ENCODE measurements at places on chromosomes 6 and 20.

- peak; percentile 76 for DNase-seq
Measured at GRCh38 chr6:166466178-166467122, 83.7 kb upstream of the MPC1 start.

- no peak for DNase-seq
Measured at GRCh38 chr6:10721850-10722569, 860 bp upstream of the TMEM14C start.

DNA sequence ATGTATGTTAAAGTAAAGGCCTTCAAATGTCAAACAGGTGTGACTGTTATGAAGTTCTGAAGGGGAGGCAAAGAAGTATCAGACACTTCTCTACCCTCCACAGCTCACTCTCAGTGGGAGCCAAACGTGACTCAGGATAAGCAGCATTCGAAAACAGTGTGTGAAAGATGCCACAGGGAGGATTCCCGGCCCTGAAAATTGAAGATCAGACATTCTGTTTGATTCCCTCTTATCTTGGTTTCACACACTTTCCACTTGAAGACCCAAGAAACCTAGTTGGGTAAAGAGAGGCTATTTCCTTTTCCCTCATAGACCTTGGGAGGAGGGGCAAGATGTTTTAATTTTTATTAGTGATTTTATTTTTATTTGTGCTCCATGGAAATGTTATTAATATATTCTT, 164.2 kb upstream of the SUPT3H start:
- DNase-seq, result no peak

- DNase-seq, result no peak
Measured at GRCh38 chr6:117307655-117308054, 42.3 kb downstream of the VGLL2 start.

DNA sequence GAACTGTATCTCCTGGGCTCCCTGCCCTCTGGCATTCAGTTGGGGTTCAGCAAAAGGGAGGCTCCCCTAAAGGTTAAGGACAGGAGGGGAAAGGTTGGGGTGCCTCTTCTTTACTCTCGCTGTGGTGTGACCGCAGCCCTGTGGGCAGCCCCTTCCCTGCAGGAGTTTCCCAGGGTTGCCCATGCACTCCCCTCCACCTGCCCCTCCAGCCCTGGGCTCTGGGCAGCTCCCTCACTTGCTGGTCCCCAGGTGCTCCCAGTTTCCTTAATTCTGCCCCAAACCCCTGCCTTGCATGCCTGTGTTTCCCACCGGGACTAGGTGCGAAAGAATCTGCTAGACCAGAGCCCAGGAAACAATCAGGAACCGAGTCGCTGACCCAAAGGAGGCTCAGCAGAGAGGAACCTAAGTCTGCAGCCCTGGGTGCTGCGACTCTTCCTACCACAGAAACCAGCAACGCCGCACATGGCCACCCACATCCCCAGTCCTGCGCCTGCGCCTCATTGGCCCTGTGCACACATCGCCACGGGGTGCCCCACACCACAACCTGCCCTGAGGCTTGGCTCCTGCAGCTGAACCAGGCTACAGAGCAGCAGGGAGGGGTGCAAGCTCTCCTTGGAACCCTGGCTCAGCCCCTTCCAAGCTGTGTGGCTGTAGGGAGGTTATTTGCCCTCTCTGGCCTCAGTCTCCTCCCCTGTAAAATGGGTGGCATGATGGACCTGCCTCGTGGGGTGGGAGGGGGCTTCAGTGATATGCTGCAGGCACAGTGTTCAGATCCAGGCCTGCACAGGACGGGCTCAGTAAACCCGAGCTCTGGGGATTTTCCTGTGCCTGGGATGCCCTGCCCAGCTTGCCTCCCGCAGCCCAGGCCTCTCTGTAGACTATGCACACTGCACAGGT, 487.6 kb downstream of the PREX1 start:
- no peak for DNase-seq

GRCh38 chr20:11098888-11099287, 425.1 kb upstream of the JAG1 start:
- no peak for DNase-seq

- no peak for DNase-seq
Measured at GRCh38 chr6:137316626-137317025, 97.4 kb upstream of the IFNGR1 start.

DNA sequence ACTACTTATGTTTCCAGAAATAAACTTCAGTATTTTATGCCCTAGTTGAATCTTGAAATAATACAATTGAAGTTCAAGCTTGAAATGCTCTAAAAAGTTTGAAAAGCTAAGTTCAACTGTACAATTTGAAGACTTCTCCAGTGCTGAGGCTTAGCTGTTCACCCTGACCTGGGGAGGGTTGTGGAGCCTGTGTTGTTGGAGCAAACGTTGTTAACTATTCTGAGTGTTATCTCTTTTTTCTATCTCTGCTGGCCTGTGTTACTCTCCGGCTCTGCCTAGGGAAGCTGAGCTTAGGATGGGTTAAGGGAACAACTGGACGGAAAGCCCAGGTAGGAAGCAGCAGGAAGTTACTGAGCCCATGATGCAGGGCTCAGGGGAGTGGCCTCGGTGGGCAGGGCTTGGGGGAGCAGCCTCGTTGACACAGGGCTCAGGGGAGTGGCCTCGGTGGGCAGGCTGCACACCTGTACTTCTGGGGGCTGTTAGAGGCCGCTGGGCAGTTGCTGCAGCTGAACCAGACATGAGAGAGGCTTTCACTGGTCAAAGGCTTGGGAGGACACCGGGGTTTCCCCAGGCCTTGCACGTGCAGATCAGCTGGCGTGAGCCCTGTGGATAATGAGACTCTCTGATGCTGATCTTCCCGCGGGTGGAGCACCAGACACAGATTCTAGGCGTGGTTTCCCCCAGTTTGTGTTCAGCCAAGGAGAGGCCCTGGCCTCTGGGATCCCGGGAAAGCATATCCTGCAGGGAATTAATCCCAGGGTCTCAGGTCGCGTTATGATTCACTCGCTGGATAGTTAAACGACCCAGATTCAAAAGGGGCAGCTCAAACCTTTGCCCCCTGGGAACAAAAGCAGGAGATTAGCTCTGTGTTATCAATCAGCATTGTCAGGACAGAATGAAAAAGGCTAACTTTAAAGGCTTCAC, 58.9 kb downstream of the ERMARD start:
- no peak for DNase-seq

- peak; percentile 36 for DNase-seq
Measured at GRCh38 chr6:78611886-78612480, 255.4 kb upstream of the IRAK1BP1 start.

DNA sequence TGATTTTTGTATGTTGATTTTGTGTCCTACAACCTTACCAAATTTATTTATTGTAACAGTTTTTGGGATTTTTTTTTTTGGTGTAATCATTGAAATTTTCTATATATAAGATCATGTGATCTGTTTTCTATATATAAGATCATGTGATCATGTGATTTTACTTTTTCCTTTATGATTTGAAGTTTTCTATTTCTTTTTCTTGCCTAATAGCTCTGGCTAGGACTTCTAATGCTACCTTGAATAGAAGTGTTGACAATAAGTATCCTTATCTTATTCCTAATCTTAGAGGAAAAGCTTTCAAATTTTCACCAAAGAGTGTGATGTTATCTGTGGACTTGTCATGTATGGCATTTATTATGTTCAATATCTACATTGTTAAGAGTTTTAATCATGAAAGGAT, 69.7 kb downstream of the TNFAIP3 start:
- DNase-seq, result no peak

- peak; percentile 41 for DNase-seq
Measured at GRCh38 chr6:46263707-46264086, 92.9 kb upstream of the ENPP5 start.

- no peak for DNase-seq
Measured at GRCh38 chr6:83594941-83595340, 82.6 kb downstream of the PRSS35 start.
